ENCODE measurements at places on chromosomes 12 and 14.

- no peak for DNase-seq
Measured at GRCh38 chr12:14999021-14999694, 26.3 kb downstream of the PDE6H start.

GRCh38 chr12:71704920-71705319, 19.0 kb downstream of the TMEM19 start:
- no peak for DNase-seq

GRCh38 chr12:88437226-88437625, 143.0 kb downstream of the KITLG start:
- no peak for DNase-seq

DNA sequence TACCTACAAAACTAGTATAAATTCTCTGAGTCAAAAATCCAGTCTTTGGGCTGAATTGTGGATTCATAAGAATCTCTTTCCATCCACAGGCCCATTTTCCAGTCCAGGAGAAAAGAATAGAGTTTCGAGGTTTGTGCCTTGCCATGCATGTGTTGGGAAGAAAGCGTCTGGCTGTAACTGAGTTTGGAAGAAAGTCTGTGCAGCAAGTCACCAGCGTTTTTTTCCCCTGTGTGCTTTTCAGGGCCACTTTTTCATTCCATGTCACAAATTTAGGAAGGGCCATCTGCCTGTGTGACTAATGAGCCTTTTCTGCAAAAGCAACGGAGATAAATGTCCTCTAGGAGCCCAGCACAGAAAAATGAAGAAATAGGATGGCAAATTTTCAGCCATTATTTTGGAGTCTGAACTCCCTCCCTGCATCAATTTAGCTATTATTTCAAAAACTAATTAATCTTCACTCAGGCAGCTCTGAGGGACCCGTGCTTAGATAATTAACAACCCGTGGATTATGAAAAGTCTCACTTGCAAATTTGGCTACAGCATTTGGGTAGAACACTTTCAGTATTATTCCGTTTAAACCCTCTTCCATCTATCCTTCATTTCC, 261.5 kb downstream of the SUDS3 start:
- no peak for DNase-seq

DNA sequence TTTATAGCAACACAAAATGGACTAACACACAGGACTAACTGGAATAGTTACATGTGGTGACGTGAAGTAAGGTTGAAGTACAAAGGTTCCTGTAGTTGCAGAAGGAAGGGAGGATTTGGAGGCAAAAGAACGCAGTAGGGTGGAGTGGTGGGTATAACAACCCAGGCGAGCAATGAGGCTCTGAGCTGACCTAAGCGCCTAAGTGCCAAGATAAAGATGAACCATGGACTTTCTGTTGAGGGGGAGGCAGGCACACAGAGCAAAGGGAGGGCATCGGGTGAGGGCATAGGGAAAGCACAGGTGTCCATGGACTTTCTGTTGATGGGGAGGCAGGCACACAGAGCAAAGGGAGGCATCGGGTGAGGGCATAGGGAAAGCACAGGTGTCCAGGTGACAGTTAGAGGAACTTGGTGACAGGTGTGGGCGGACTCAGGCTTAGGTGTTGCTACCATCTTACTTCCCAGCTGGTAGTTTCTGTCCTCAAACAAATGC, 15.2 kb downstream of the SCNN1A start:
- no peak for DNase-seq

DNA sequence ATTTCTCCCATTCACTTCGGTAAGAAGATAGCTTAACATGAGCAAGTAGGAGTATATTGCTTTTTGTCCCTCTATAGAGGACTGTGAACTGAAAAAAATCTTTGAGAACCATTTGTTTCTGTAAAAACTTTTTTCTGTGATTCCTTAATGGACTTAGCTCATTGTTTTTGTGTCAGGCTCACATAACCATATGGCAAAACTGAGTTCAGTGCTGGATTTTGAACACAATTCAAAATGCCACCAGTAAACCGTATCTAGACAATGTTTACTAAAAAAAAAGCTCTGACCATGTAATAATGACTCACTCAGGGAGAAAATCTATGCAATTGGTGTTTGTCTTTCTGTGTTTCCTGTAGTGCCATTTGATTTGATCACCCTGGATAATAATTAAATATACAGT, 5.2 kb downstream of the TRHDE start:
- DNase-seq = no peak

- no peak for DNase-seq
Measured at GRCh38 chr14:33499687-33500086, 451.2 kb downstream of the EGLN3 start.

GRCh38 chr12:11693067-11693466, 43.6 kb downstream of the ETV6 start:
- no peak for DNase-seq

DNA sequence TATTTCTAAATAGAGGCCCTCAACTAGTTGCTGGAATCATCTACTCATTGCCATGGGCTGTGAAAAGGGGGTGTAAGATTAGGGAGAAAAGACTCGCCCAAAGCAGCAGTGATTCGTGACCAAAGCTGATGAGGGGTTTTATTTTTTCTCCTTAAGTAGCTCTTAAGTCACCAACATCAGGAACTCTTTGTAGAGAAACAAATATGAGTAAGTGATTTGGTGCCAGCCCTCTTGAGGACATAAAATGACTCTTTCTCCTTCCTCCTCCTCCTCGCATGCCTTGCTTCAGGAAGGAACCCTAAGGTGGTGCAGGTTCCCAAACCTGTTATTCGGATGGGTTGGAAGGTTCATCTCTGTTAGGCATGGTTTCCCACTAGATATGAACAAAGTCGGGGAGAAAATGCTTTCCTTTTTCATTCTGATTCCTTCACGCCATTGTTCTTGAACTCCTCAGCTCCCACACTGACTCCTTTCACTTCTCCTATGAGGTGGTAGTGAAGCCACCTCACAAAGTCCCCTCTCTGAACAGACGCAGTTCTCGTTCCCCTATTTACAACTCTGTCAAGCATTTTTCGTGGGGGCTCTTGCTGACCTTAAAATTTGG, 113.4 kb downstream of the ETV6 start:
- DNase-seq = no peak

GRCh38 chr12:107734139-107734538, 26.8 kb downstream of the PRDM4 start:
- no peak for DNase-seq
